ENCODE measurements at places on chromosomes 1 and 21. TPM values are rescaled to one million over a fixed set of nuclear protein-coding genes. Genes with fewer than 3 reads are reported as not detected.

FRRS1 gene
- total RNA-seq: 1.2 TPM

DNA sequence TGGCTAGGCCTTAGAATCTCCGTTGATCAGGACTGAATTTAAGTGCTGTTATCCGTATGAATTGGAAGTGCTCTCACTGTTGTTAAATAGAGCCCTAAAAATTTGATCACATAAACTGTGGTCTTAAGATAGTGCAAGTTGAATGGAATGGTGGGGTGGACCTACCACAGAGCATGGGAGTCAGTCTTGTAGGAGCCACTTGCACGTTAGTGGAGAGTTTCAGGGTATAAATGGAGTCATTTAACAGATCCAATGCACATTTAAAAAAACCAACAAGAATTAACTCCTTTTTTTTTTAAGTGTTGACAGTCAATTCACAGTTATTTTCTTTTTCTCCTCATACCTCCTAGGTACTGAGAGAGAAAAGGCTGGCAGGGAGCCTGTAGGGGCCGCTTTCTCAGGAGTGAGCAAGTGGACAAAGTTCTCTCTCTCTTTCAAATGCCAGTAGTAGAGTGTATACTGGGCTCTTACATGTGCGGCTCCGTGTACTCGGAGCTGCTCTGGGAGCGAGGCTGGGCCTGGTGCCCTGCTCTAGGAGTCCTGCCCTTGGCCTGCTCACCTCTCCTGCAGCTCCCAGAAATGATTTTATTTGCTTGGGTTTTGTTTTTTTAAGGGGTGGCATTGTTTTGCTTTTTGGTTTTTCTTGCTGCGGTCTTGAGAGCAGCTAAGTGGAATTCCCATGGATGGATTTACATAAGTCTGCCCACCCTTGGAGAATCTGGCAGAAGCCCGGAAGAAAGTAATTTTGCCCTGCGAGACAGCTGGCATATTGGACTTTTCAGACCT is 91.3 kb downstream of the ATP5PO start:
- DNase-seq: no peak

- no peak for DNase-seq
Measured at GRCh38 chr1:24341260-24341659, 22.1 kb downstream of the GRHL3 start.

DNA sequence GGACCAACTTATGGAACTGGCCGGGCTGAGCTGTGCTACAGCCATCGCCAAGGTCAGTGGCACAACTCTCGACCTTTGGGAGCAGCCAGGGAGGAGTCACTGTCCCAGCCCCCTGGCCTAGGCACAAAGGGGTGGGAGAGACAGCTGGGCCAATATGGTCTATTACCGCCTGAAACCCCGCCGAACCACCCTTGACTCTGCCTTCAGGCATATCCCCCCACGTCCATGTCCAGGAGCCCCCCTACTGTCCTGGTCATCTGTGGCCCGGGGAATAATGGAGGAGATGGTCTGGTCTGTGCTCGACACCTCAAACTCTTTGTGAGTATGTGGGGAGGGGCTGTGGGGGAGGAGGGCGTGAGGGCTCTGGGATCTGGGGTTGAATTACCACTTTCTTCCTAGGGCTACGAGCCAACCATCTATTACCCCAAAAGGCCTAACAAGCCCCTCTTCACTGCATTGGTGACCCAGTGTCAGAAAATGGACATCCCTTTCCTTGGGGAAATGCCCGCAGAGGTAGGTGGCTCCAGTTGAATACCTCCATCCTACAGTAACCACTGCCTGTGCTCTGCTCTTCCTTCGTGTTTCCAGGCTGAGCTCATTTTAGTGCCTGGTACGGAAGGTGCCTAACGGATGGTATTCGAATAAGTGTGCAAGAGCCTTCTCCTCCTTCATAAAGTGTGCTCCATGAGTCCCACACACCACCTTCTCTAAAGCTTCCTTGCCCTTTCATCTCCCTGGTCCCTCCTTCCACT is 758 bp downstream of the NAXE start:
- no peak for DNase-seq

GRCh38 chr1:181386951-181387350 is 96.4 kb upstream of the CACNA1E start:
- no peak for DNase-seq

GRCh38 chr1:106534612-106535011 is 521.9 kb upstream of the PRMT6 start:
- DNase-seq: no peak

DNA sequence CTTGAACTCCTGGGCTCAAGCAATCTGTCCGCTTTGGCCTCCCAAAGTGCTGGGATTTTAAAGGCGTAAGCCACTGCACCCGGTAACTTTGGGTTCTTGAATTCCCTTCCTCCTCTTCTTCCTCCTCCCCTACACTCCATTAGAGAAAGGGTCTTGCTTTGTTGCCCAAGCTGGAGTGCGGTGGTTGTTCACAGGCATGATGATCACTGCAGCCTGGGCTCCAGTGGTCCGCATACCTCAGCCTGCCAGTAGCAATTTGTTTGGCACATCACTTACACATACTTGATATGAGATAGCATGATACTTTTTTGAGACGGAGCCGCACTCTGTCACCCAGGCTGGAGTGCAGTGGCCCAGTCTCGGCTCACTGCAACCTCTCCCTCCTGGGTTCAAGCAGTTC is 2.2 kb downstream of the DEGS1 start:
- DNase-seq: no peak

GRCh38 chr1:16088351-16088911 is 15.0 kb upstream of the FAM131C start:
- no peak for DNase-seq

DNA sequence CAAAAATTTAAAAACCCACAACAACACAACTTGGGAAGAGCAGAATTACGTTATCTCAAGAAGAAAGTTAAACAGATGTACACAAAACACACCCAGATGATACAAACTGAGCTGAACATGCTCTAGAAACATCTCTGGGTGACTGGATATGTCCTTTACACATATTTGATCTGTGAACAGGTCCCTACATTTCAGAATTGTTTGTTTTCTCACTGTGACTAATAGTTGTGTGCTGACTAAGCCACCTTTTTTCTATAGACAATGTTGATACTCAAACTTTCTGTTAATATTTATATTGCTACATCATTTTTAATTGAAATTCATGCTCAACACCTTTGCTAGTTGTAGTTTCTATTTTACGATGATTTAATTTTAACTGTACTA is 1.0 kb upstream of the F11R start:
- DNase-seq: no peak
